Breast epithelium (tissue), 4 donors: ENCODE measurements at places on chromosomes 12 and 14.

DNA sequence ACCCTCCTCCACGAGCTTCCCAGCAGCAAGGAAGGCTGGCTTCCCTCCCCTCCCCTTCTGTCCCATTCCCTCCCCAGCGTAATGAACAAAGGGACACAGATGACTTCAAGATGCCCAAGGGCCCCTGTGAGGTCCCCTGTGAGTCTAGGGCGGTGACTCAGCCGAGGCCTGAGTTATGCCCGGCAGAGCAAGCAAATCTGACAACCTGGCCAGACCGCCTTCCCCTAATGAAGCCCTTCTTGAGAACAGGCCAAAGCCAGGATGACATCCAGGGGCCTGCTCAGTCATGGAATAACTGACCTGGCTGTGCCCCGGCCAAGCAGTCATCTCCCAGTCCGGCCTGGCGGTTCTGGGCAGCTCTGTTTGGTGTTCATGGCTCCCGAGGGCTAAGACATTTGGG, 89.2 kb downstream of the DICER1 start:
- H3K27ac ChIP-seq = no peak overlapping the region
- H3K4me3 ChIP-seq = no peak overlapping the region
- H3K4me1 ChIP-seq = no peaks in the 10 kb centered on the region
- DNase-seq = no peak
- H3K27me3 ChIP-seq = no peaks in the 10 kb centered on the region
- H3K36me3 ChIP-seq = no peaks in the 10 kb centered on the region

GRCh38 chr12:113448873-113449272, 22.8 kb downstream of the LHX5 start:
- no peaks in the 10 kb centered on the region for H3K36me3 ChIP-seq
- H3K27ac ChIP-seq = no peak overlapping the region
- no peak for DNase-seq
- no peaks in the 10 kb centered on the region for H3K4me1 ChIP-seq
- peaks cover 17% of the 10 kb centered on the region for H3K27me3 ChIP-seq

DNA sequence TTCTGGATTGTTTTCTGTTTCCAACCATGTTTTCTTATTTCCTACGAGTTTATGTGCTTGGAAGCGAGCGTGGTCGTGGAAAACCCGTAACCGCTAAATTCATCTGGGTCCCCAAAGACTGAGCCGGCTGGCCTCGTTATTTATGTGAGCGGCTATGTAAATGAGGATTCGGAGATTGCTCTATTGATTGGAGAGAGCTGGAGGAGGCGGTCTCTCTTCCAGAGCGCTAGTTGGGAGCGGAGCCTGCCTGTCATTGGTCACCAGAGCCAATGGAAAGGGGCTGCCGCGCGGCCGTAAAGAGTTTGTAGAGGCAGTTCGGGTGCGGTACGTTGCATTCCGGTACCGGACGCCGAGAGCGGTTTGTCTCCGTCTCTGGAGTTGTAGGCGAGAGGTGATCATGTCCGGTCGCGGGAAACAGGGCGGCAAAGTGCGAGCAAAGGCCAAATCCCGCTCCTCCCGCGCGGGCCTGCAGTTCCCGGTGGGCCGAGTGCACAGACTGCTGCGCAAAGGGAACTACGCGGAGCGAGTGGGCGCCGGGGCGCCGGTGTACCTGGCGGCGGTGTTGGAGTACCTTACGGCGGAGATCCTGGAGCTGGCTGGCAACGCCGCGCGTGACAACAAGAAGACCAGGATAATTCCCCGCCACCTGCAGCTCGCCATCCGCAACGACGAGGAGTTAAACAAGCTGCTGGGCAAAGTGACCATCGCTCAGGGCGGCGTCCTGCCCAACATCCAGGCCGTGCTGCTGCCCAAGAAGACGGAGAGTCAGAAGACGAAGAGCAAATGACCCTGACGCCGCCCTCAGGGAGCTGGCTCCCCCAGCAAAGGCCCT, 29.0 kb downstream of the WBP11 start:
- no peaks in the 10 kb centered on the region for H3K36me3 ChIP-seq
- H3K27ac ChIP-seq = peak overlapping the region; percentile 99
- DNase-seq = peak; percentile 98
- no peaks in the 10 kb centered on the region for H3K4me1 ChIP-seq
- H3K27me3 ChIP-seq = no peaks in the 10 kb centered on the region

DNA sequence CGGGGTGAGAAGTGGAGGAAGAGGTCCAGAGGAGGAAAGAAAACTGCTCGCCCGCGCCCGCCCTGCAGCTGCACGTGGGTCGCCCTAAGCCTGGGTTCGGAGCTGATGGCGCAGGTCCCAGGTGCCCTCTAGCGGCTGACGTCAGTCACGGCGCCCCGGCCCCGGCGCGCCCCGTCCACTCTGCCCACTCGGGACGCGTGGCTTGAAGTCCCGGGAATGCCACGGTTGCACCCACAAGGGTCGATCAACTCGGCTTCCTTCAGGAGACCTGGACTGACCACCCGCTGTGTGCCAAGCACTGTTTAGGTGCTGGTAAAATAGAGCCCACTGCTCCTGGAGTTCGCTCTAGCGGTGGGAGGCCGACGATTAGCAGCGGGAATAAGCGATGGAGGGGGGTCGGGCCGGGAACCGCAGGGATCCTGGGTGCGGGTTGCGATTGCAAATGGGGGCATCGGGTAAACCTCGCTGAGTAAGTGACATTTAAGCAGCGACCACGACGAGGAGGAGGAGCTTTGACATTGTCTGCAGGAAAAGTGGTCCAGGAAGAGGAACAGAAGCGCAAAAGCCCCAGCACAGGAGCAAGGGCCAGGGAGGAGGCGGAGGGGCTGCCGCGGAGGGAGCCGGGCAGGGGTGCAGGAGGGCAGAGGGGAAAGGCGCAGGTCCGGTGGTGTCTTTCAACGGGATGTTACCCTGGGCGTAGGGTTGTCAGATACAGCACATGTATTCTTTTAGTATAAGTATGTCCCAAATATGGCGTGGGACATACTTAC, 5.1 kb upstream of the ZNF839 start:
- H3K4me1 ChIP-seq = no peaks in the 10 kb centered on the region
- H3K36me3 ChIP-seq = no peaks in the 10 kb centered on the region
- peak; percentile 89 for DNase-seq

- DNase-seq = no peak
- no peaks in the 10 kb centered on the region for H3K36me3 ChIP-seq
- no peaks in the 10 kb centered on the region for H3K27me3 ChIP-seq
These were observed 75.9 kb downstream of the RCOR1 start for GRCh38 chr14:102668291-102668873.
